ENCODE measurements at places on chromosomes 6 and 20.

GRCh38 chr6:169618526-169619490, 83.0 kb downstream of the WDR27 start:
- no peak for DNase-seq

DNA sequence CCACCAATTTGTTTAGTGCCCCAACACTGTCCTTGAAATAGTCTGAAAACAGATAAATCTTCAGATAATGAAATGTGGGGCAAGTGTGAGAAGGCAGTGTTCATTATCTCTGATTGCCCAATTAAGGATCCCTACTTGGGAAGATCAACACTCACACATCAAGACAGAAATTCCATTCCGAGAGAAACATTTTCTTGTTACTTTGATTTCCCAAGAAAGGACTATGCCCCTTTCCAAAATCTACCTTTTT, 16.2 kb downstream of the HMGN4 start:
- DNase-seq: no peak

DNA sequence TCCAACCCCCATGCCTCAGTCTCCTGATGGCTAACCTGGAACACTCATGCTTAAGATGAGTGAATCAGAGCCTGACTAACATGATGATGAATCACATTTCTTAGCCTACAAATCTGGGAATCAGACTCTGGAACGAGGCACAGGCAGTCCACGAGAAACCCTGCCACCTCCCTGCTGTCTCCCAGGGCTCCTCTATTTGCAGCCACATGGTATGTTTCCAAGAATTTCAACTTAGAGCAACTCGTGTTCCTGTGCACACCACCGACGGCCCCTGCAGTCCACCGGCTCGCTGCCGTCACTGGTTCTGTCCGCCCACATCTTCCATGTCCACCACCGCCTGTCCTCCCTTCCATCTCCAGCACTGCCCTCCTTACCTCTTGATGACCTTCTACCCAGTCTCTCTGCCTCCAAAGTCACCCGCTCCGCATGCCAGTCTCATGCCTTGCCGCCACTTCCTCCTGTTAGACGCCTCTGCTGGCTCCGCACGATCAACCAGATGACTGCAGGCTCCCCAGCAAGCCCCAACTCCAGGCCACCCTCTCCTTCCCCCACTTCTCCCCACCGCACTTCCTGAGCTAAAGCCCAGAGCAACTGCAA, 87.6 kb downstream of the AGPAT4 start:
- DNase-seq: no peak

GRCh38 chr6:29763491-29764289, 40.5 kb downstream of the HLA-F start:
- DNase-seq: no peak

- no peak for DNase-seq
These were observed 113.5 kb upstream of the BEND6 start for GRCh38 chr6:56841381-56841749.

DNA sequence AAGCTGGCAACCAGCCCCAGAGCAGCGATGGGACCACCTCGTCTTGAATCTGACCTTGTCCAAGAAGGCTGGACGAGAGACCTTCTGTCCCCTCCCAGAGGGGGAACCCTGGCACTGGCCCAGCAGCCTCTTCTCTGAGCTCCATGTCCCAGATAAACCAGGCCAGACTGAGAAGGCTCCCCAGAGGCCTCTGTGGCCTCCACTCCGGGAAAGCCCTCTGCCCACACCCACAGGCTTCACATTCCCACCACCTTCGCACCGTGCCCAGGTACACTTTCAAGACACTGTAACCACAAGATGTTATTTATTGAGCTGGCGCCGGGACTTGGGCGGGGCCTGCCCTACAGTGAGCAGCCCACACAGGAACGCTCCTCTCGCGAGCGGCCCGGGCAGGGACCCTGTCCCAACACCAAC, 33.2 kb downstream of the ADA start:
- DNase-seq: no peak
